Activated effector memory CD4-positive, alpha-beta T cell treated with anti-CD3 and anti-CD28 coated beads, Interleukin-2, amount 50 U/mL, for 16 hours (primary cell): ENCODE measurements at places on chromosomes 4 and X.
A peak's percentile ranks its signal among the peaks of the same experiment; 100 is the strongest.

- no peak for DNase-seq
These were observed 111.7 kb upstream of the HPF1 start for GRCh38 chr4:169869490-169869889.

DNA sequence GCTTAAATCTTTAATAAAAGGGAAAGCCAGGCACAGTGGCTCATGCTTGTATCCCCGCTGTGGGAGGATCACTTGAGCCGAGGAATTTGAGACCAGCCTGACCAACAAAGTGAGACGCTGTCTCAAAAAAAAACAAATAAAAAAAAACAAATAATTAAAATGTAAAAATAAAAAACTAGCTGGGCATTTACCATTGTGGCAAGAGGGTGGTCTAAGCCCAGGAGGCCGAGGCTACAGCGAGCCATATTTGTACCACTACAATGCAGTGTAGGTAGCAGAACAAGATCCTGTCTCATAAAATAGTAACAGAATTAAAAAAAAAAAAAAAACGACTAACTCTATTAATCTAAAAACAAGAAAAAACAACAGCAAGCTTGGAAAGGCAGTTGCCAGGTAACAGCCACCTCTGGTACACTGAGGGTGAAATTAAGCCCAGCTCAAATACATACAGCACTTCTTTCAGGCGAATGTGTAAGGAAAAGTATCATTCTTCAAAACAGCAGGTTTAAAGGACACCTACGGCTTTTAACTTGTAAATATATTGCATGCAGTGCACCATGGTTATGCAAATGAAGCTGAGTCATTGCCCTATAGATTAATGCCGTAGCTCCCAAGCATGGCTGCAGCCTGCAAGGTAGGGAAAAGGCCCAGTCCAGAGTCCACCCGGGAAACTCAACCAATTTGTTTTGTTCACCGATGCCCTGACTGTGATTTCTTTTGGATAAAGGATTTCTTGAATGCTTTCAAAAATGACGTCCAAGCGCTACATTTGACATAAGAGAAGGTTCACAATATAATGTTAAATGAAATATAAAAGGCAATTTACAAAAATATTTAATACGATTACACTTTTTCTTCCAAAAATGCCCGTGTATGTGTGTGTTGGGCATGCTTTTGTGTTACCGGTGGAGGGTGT lies 14.5 kb upstream of the TXLNG start:
- DNase-seq = no peak

GRCh38 chr4:150411520-150411919 lies 170.4 kb upstream of the MAB21L2 start:
- no peak for DNase-seq

DNA sequence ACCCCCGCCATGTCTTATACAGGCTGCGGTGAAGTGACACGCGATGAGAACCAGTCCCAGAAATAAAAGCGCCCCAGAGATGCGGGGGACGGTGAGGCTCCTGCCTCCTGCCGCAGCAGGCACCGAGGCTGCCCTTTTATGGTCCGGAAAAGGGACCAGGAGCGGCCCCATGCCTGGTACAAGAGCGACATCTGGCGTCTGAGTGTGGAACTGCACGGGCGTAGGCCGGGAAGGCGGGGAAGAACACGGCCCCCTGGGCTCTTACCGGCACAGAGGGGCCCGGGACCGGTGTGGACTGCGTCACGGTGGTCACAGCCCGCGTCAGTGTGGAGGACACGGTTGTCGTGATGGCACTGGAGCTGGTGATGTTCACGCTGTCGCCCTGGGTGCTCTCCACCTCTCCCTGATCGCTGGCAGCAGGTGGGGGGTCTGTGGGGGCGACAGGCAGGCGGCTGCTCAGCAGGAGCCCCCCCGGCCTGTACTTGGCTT lies 8.9 kb upstream of the RENBP start:
- peak; percentile 91 for DNase-seq

- DNase-seq = no peak
These were observed 77.5 kb downstream of the TMEM156 start for GRCh38 chr4:38954727-38955126.

- no peak for DNase-seq
These were observed 114.7 kb downstream of the PDLIM5 start for GRCh38 chr4:94566420-94566819.

- no peak for DNase-seq
These were observed 173.8 kb downstream of the ADGRL3 start for GRCh38 chr4:61373901-61374440.

DNA sequence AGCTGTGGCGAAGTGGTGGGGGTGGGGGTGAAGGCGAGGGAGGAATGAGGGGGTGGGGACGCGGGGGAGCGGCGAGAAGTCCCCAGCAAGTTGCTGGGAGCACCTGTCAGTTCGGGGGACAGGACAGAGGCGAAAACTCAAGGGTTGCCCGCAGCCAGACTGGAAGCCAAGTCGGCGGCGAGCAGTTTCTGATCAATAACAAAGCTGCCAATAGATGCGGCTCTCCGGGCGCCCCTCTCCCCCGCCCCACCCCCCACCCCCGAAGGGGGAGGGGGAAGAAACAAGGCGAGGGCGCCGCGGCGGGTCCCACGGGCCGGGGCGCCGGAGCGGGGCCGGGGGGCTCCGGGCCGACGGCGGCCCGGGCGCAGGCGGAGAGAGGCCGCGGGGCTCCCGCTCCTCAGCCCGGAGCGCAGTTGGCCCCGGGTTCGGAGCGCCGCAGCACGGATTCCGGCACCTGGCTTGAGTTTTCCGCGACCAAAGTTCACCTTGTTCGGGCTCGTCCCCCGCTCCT lies 379 bp downstream of the PDGFC start:
- DNase-seq = no peak

GRCh38 chr4:152935631-152936445 lies at the start of gene FHDC1:
TSS of gene FHDC1 (plus strand) at chr4:152936323. CDS start at chr4:152943058, 6,735 bp downstream.
- DNase-seq = no peak

DNA sequence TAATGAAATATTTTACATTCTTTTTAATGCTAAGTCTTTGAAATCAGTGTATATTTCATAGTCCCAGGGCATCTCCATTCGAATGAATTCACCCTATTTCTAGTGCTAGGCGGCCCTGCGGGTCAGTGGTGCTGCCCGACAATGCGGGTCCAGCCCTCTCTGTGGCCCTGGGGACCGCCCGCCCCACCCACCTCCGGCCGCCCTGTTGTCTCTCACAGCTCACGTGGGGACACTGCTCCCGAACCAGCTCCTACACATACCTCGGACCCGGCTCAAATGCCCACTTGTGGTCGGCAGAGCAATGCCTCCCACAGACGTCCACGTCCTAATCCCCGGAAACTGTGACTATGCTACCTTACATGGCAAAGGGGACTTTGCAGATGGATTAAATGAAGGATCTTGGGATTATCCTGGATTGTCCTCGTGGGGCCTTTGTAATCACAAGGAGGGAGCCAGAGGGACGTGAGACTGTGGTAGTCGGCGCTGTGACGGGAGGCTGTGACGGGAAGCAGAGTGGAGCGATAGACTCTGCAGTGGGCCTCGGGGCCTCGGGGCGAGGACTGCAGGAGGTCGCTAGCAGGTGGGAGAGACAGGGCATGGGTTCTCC lies 92.3 kb upstream of the PSAPL1 start:
- DNase-seq = no peak

DNA sequence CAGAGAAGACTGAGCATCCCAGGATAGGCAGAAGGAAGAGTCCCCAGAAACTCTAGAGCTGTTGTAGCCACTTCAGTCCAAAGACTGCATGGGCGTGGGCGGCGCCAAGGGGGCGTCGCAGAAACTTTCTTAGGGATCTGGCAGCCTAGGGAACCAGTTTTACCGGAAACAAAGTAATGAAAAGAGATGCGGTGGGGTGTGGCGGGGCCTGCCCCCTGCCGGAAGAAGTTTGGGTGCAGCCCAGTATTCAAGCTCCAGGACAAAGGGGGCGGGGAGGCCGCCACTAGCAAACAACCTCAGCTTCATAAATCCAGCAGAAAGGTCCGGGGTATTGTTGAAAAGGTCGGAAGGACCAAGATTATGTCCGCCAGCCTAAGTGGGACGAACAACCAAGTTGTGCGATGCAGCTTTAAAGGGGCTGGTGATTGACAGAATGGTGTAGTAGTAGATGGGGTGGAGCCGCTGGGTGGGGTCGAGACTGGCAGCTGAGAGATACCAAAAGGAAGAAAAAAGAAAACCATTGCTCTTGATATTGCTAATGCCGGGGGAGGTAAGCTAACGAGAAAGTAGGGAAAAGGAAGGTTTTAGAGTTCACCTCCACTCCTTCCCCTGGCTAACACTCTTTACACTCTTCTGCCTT lies 190.5 kb downstream of the RRAGB start:
- DNase-seq = peak; percentile 77

GRCh38 chr4:172390331-172390730 lies 577.1 kb downstream of the GALNTL6 start:
- DNase-seq = no peak

- DNase-seq = no peak
These were observed 153.0 kb upstream of the RPS6KA6 start for GRCh38 chrX:84340968-84341367.

DNA sequence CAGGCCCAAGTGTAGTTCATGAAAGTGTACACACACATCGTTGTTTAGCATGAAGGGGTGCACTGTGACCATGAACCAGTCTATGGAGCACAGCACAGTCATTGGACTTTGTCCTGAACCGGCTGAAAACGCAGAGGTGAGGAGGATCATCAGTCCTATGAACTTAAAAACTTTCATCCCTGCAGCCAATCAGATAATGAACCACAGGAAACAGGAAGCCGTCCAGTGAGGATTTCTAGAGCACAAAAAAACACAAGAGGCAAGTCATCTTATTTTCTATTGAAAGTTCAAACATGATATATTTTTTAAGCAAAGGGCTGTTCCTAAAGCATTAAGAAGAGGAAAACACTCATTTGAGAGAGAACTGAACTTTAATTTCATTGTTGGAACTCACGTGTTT lies 91.8 kb downstream of the PLAC1 start:
- DNase-seq = no peak

DNA sequence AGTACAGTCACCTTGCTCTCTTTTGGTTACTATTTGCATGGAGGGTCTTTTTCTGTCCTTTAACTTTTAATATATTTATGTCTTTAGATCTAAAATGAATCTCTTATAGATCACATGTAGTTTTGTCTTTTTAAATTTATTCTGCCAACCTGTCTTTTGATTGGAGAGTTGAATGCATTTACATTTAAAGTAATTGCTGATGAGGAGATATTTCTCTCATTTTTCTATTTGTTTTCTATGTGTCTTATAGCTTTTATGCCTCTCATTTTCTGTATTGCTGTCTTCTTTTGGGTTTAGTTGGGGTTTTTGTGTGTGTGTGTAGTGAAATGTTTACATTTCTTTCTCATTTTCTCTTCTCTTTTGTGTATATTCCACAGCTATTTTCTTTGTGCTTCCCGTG lies 123.5 kb downstream of the TBC1D19 start:
- no peak for DNase-seq

- no peak for DNase-seq
These were observed 2.5 kb downstream of the OCIAD2 start for GRCh38 chr4:48904101-48904500.

GRCh38 chr4:10635091-10635490 lies 49.5 kb downstream of the CLNK start:
- DNase-seq = no peak

- DNase-seq = no peak
These were observed 95.2 kb downstream of the ATG4A start for GRCh38 chrX:108186811-108187210.

DNA sequence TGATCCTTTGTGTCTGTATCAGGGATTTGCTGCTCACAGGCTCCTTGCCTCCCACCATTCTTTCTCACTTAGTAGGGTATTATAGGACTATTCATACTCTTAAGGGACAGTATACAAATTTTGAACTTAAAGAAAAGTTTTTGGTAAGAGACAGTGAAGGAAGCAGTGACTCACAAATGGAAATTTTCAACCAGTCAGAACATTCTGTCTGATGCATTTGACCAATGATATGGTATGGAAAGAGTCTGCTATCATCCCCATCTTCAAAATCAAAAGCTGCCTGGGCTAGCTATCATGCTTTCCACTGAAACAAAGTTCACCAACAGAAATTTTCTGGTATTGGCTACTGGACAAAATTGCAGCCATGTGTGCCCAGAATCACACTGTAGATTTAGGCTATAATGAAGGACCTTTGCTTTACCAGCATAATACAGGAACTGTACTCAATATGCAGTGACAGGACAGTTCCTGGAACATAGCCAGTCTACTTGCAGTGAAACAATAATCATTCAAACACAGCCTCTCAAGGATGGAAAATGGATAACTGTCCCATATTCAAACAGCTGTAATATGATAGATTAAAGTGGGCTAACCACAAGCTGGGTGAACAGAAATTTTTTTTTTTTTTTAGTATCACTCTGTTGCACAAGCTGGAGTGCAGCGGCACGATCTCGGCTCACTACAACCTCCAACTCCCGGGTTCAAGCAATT lies 109.0 kb upstream of the ACSL4 start:
- DNase-seq = no peak

GRCh38 chrX:22039541-22039940 lies 7.4 kb downstream of the PHEX start:
- no peak for DNase-seq

DNA sequence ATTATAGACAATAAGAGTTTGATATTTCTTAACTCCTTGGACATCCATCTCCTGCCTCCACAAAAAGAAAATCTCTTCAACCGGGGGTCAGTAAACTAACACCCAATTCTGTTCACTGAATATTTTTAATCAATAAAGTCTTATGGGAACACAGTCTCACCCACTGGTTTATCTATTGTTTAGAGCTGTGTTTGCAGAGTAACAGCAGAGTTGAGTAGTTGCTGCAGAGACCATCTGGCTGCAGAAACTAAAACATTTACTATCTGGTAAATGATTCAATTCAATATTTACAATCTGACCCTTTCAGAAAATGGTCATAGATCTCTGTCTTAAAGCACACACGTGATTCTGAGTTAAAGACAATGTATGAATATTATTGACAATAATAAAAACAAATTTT lies 94.0 kb downstream of the TMA16 start:
- DNase-seq = no peak

DNA sequence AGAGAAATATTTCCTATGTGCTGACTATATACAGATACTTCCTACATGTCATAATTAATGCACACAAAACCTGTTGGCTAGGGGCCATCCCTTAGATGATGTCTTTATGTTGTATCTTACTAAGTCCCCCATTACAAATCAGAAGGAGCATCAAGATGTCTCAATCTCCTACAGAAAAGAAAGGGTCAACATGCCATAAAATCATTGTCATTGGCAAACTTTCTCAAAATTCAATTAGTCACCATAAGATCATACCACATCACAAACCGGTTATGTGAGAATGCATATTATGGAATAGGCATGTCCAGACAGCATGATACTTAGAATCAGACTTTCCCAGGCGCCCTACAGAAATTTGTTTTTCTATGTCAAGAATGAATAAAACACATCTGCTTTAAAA lies 175.2 kb upstream of the TET2 start:
- DNase-seq = no peak

- peak; percentile 95 for DNase-seq
These were observed at the start of gene KDM5C for GRCh38 chrX:53224860-53225797. TSS of gene KDM5C (minus strand) at chrX:53225207. CDS start at chrX:53224889, 318 bp downstream.

- DNase-seq = no peak
These were observed 137.4 kb downstream of the FRYL start for GRCh38 chr4:48642421-48643374.

- DNase-seq = no peak
These were observed 74.1 kb downstream of the ANOS1 start for GRCh38 chrX:8657883-8658282.
